ENCODE measurements at places on chromosomes 7 and 10.

DNA sequence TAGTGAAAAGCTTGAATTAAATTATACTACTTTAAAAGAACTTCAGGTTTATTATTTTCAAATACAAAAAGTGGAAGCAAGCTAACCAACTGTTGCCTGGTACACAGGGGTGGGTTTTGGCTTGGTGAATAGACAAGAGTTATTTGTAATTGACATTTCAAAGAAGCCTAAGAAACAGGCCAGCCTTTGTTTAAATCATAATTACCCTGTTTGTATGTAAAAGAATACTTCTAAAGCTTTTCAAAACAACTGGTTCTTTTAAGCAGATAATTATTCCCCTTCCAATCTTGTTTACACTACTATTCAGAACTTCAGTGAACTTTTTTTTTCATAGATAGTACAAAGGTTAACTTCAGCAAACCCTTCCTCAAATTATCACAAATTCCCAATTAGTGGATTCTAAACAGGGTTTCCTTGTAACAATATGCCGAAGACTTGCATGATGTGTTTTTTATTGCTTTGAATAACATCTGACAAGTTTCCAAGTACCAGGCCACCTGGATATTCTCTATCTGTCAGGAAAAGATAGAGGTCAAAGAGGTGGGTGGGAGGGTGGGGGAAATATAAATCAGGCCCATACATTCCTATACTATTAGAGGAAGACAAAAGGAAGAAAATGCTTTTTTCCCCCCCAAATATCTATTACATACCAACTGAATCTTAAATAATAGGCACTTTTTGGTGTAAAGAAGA, 20.4 kb downstream of the SSMEM1 start:
- no peak for DNase-seq

DNA sequence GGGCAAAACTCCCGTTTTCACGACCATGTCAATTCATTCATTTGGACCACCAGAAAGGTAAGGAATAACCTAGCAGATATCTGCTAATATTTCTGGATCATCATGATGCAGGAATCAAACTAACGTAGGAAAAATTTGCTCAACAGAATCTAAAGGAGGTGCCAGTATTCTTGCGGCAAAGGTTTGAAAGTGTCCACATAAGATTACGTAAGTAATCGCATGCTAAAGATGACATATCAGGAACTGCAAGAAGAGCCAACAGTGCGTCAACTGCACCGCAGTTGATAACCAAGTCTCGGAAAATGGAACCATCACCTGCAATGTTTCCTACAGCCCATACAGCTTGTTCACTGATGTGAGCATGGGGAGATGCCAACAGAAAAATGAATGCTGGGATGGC, 194.1 kb upstream of the ZNF804B start:
- DNase-seq: no peak

DNA sequence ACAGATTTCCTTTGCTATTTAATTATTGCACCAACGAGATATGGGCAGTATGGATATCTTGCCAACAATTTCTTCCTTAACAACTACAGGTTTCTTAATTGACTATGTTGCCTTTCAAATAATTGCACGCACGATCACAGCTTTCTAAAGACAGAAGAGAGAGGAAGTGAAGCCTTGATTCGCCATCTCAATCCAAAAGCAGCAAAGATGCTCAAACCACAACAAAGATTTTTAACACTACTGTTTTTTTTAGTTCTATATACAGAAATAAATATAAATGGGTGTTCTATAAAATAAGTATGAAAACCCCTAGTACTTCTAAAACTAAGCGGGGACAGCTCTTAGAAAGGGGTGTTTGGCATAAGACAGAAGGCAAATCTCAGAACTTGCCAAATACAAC, 251.3 kb downstream of the SFMBT2 start:
- no peak for DNase-seq

GRCh38 chr7:101964680-101965452, 147.4 kb downstream of the CUX1 start:
- no peak for DNase-seq

GRCh38 chr10:61390851-61391250, 62.3 kb downstream of the TMEM26 start:
- no peak for DNase-seq
